Omental fat pad (tissue), 4 donors: ENCODE measurements at places on chromosomes 1 and 21. TPM values are rescaled to one million over a fixed set of nuclear protein-coding genes. Genes with fewer than 3 reads are reported as not detected.

PLA2G5 gene
- 3.9 TPM for total RNA-seq

FMO5 gene
- total RNA-seq = 9.6 TPM

PLA2G2D gene
- not detected for total RNA-seq

FAM72A gene
- 8.4 TPM for total RNA-seq

STUM gene
- 2.8 TPM for total RNA-seq

CCT8 gene
- 123 TPM for total RNA-seq

PLA2G2A gene
- total RNA-seq = 718 TPM

MMEL1 gene
- not detected for total RNA-seq
